ENCODE measurements at places on chromosomes 2 and 18. TPM values are rescaled to one million over a fixed set of nuclear protein-coding genes. Genes with fewer than 3 reads are reported as not detected.

DNA sequence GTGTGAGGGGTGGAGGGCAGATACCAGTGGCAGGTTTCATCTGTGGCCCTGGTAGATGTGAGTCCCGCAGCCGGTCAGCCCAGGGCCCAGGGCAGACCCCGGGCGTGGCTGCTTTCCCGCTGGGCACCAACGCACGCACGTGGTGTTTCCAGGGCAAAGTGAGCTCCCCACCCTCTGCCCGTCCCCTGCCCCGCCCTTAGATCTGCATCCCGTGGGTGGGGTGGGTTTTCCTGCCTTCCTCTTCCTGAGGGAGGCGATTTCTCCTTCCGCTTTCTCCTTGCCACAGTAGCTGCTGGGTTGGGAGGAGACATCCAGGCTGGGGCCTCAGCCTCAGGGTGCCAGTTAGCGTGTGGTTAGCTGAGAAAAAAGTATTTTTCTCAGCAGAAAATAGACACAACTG is 49.6 kb downstream of the ODC1 start:
- peak overlapping the region; percentile 49 for H3K27ac ChIP-seq
- no peaks in the 10 kb centered on the region for H3K36me3 ChIP-seq
- no peak overlapping the region for H3K4me3 ChIP-seq
- DNase-seq = peak; percentile 77
- H3K27me3 ChIP-seq = no peaks in the 10 kb centered on the region

- no peak overlapping the region for H3K27ac ChIP-seq
- no peak overlapping the region for H3K4me3 ChIP-seq
- H3K4me1 ChIP-seq = peaks cover 5% of the 10 kb centered on the region
- H3K36me3 ChIP-seq = no peaks in the 10 kb centered on the region
These were observed 28.0 kb upstream of the ARHGEF4 start for GRCh38 chr2:130808482-130809268.

DNA sequence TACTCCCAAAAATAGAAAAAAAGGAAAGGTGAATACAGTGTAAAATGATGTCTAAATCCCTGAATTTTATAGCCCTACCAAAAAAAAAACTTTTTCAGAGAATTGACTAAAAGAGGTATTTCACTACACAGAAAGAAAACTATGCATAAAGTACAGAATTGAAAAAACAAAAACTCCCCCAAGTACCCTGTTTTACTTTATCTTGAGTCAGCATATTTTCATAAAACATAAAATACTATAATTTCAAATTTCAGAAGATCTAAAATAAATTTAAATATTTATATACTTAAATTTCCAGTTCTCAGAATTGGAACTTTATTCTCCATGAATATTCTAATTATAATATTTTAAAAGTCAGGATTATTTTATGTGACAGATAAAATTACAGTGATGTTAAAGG is 10.1 kb downstream of the NCKAP1 start:
- DNase-seq = no peak
- no peaks in the 10 kb centered on the region for H3K36me3 ChIP-seq
- H3K4me1 ChIP-seq = peaks cover 65% of the 10 kb centered on the region
- no peaks in the 10 kb centered on the region for H3K27me3 ChIP-seq

- DNase-seq = no peak
- H3K36me3 ChIP-seq = no peaks in the 10 kb centered on the region
- no peak overlapping the region for H3K27ac ChIP-seq
- no peak overlapping the region for H3K4me3 ChIP-seq
- H3K27me3 ChIP-seq = no peaks in the 10 kb centered on the region
These were observed 59.9 kb downstream of the KYNU start for GRCh38 chr2:142937347-142937746.

DNA sequence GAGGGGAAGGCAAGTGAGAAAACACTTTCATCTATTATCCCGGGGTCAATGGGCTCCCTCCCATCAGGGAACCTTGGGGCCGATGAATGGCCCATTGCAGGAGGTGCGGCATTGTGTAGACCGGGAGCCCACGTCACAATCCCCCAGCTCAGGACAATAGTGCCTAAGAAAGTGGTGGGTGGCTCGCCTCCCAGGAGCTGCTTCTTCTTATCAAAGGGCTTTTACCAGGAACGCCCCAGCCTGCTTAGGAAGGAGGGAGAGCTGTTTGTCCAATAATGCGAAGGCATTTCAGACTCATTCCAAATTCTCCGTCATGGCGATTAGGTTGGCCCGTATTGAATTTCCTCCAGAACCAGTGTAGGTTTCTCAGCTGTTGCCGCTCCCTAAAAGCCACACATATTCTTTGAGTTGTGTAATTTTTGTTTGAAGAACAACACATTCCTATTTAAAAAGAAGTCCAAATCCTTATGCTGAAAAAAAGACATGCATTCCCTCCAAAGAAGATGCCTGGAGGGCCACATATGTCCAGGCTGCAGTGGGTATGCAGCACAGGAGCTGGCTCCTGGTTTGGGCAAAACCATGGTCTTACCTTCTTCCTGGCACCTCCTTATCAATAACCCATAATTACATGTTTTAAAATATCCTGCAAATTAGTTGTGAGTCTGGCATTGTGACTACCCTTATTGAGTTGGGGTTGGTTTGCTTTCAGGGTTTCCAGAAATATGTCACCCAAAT is 264.7 kb downstream of the MYCN start:
- H3K4me1 ChIP-seq = no peaks in the 10 kb centered on the region
- no peak overlapping the region for H3K27ac ChIP-seq
- DNase-seq = no peak

DNA sequence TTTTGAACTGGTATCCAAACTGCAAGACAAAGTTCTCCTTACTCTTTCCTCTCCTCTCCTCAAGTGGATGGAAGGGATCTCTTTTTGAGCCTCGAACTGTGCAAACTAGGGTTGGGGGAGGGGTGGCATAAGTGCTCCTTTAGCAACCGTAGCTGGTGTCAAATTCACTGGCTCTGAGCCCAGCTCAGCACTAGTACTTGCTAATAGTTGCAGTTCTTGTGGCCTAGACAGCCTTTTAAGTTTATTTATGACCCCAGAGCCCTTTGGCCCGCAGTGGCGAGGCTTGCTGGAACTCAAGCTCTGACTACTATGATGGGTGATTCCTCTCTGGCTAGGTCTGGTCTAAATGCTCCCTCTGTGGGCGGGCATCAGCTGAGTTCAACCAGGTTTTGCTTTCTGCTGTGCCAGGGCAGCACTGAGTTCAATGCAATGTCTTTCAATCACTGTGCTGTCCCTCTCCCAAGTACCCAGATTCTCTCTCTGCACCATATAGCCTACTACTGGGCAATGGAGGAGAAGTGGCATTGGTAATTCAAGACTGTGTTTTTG is 528.4 kb upstream of the SYT4 start:
- DNase-seq = no peak
- H3K27ac ChIP-seq = no peak overlapping the region
- no peak overlapping the region for H3K4me3 ChIP-seq
- H3K4me1 ChIP-seq = no peaks in the 10 kb centered on the region
- H3K27me3 ChIP-seq = no peaks in the 10 kb centered on the region

DNA sequence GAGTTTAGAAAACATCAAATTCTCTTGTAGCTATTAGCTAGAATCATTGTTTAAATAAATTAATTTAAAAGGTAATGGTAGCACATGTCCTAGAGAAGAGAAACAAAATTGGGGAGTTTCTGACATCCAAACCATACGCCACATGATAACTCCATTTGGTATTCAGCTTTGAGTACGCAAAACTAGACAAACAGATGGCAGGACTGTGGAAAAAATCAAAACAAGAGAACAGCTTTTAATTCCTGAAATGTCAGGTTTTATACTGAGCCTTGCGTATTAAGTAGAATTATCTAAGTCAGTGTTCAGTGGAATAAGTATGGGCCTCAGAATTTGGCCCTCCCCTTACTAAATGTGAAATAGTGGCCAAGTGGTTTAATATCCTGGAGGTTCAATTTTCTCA is 82.4 kb upstream of the PDE1A start:
- no peaks in the 10 kb centered on the region for H3K36me3 ChIP-seq
- H3K27me3 ChIP-seq = no peaks in the 10 kb centered on the region
- DNase-seq = no peak
- H3K27ac ChIP-seq = no peak overlapping the region
- H3K4me1 ChIP-seq = no peaks in the 10 kb centered on the region

The LYPD1 gene
- total RNA-seq = 3.6 TPM

- H3K4me1 ChIP-seq = no peaks in the 10 kb centered on the region
- no peak overlapping the region for H3K4me3 ChIP-seq
- no peak for DNase-seq
These were observed 78.9 kb upstream of the LMAN1 start for GRCh38 chr18:59437851-59438569.

The SPEG gene
- total RNA-seq = 69.5 TPM

DNA sequence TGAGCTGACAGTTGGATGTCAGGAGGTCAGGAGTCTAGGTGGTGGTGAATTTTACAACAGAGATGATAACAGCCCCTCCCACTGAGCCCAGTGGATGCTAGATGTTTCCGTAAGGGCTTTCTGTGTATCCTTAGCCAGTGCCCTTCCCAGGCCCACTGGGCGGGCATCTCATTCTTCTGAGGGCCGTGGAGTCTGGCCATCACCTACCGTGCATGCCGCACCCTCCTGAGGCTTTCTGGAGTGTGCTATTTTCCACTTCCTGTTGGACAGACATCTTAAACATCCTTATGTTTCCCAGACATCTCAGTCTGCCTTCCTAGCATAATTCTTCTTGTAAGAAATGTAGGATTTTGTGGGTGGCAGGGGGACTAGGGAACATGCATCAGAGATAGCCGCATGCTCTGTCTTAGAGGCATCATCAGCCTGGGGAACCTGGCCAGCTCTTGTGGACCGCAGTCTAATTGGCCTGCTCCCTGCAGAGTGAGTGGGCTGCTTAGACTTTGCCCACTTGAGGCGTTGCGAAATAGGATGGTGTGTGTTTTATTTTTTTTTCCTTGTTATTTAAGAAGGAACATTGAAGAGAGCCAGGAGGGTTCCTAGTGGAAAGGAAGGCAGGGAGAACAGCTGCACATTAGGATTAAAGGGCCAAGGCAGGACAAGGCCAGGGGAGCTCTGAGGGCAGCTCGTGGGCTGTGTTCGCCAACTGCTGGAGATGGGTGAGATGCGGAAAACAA is 135.8 kb downstream of the SH3RF3 start:
- no peaks in the 10 kb centered on the region for H3K36me3 ChIP-seq
- H3K4me3 ChIP-seq = no peak overlapping the region
- no peaks in the 10 kb centered on the region for H3K27me3 ChIP-seq

The SULT6B1 gene
- total RNA-seq = not detected

GRCh38 chr2:218010984-218011652 is 8.3 kb upstream of the TNS1 start:
- no peak for DNase-seq
- H3K4me3 ChIP-seq = no peak overlapping the region
- H3K4me1 ChIP-seq = peaks cover 12% of the 10 kb centered on the region
- H3K36me3 ChIP-seq = no peaks in the 10 kb centered on the region

DNA sequence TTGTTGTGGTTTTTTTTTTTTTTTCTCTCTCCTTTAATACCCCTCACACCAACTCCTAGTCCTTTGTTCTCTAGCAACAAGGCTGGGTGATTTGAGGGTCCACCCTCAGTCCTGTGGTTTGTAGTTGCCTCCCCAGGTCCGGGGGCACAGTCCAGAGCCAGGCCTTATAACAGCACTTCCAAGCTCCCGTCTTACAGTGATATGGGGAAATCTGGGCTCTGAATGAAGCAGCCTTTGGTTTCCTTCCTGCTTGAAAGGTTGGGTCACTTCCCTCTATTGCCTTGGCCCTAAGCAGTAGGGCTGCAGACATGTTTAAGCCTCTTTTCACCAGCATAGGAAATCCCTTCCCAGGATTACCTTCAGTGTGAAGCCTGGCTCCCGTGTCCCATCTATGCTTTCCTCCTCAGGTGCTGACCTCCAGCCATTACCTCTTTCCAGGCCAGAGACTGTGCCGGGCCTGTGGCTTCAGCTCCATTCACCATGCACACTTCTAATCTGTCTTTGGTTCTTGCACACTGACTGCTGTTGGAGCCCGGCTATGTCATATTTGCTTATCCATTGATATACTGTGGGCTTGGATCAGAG is 21.2 kb upstream of the NTSR2 start:
- no peak overlapping the region for H3K27ac ChIP-seq
- peaks cover 12% of the 10 kb centered on the region for H3K4me1 ChIP-seq
- H3K36me3 ChIP-seq = no peaks in the 10 kb centered on the region
- H3K4me3 ChIP-seq = no peak overlapping the region
- no peak for DNase-seq

GRCh38 chr2:218815244-218815637 is 16.4 kb downstream of the PRKAG3 start:
- H3K27me3 ChIP-seq = no peaks in the 10 kb centered on the region
- H3K36me3 ChIP-seq = peaks cover 14% of the 10 kb centered on the region
- H3K27ac ChIP-seq = no peak overlapping the region
- no peak for DNase-seq
- H3K4me3 ChIP-seq = no peak overlapping the region

GRCh38 chr2:195658541-195658890 is 1.5 kb downstream of the SLC39A10 start:
- no peaks in the 10 kb centered on the region for H3K36me3 ChIP-seq
- H3K27ac ChIP-seq = peak overlapping the region; percentile 99
- H3K27me3 ChIP-seq = no peaks in the 10 kb centered on the region
- peaks cover 61% of the 10 kb centered on the region for H3K4me1 ChIP-seq
- DNase-seq = no peak

DNA sequence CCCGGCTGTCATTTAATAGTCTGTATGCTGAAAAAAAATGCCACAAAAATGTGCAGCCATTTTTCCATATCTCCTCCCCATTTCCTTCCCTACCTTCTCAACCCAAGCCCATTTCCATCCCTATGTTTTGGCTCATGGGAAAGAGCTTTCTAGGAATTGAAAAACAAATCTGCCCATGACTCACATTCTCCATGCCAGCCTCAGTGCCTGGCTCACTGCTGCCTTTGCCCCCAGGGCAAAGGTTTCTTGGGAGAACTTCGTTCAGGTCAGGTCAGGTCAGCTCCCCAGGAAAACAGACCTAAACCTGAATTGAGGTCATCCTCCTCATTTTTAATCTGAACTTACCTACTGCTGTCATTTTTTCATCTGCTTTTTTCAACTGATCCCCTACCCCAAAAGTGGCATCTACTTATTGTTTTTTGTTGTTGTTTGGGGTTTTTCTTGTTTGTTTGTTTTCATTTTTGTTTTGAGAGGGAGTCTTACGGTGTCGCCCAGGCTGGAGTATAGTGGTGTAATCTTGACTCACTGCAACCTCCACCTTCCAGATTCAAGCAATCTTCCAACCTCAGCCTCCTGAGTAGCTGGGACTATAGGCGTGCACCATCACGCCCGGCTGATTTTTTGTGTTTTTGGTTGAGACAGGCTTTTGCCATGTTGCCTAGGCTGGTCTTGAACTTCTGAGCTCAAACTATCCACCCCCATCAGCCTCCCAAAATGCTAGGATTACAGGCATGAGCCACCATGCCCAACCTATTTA is 66.7 kb downstream of the FECH start:
- peaks cover 9% of the 10 kb centered on the region for H3K27me3 ChIP-seq
- H3K4me3 ChIP-seq = no peak overlapping the region
- DNase-seq = no peak
- H3K27ac ChIP-seq = no peak overlapping the region
